ENCODE measurements at places on chromosomes 1 and 21.

DNA sequence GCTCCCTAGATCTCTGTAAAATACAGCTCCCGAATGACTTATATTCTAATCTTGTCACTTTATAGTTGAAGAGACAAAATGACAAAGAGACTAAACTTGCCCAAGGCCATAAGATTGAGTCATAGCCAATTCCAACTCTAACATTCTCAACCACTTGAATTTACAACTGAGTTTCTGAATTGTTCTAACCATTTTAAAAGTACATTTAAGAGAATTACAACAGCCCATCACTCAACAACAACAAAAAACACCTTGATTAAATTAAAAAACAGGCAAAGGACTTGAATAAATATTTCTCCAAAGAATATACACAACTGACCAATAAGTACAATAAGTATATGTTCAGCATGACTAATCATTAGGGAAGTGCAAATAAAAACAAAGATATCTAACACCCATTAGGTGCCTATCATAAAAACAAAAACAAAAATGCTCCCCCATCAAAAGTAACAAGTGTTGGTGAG is 8.7 kb upstream of the ADCY10 start:
- no peak for DNase-seq

DNA sequence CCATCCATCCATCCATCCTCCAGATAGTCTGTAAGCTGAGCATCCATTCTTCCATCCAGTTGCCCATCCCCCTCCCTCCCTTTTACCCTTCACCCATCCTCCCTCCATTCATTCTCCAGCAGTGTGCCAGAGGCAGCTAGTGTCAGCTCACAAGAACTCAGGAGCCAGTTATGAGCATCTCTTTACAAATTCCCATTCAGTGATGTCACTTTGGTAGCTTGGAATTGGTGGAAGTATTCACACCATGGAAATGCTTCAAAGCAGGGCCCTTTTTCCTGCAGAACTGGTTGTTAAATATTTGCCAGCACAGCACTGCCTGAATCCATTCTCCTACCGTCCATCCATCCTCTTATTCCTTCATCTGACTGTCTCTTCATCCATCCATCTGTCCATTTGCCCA is 72.5 kb downstream of the ARHGEF10L start:
- DNase-seq: no peak

DNA sequence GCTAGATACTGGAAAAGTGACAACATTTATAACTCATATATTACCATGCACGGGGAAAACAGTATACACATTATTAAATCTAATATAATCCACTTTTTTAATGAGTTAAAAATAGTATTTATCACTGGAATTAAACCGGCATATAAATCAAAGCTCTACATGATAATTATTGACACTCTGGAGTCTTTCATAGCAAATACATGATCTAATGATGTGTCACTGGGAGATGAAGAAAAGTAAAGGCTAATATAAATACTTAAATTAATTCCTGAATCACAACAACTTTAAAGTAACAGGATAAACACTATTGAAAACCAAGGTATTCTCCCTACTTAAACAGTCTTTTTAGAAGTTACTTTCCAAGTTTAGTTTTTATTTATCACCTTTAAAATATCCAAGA is 52.4 kb upstream of the ASPM start:
- DNase-seq: no peak

- no peak for DNase-seq
Measured at GRCh38 chr1:111605576-111605975, 14.0 kb upstream of the RAP1A start.

DNA sequence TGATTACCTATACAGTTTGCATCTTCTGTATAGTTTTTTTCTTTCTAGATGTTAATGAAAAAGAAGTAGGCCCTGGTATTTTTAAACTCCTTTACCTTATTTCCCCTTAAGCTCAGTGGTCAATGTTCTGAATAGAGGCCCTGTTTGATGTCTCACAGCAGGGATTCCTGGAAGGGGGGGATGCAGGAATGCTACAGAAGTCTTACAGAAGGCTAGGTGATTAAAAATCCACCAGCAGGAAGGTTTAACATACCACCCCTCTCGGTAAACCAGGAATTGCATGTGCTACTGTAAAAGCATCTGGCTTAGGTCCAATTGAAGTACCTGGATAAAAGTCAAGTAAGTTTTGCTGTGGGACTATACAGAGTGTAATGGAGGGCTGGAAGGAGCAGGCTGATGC is 78.3 kb downstream of the NOS1AP start:
- DNase-seq: no peak

DNA sequence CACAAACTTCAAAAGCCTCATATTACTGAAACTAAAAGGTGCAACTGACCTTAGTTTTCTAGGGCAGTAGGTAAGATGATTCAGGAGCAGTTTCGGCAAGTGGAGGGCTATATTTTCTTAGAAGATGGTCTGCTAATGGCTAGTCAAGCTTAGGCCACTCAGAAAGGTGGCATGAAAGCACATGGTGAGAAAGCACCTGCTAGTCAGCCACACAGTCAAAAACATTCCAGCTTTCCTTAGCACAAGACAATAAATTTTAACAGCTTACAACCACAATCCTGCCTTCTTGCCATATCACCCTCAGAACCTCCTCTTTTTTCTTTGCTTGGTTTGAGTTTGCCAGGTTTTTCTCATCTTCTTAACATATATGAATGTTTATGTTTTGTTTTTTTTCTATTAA is 81.1 kb upstream of the SLFNL1 start:
- no peak for DNase-seq

DNA sequence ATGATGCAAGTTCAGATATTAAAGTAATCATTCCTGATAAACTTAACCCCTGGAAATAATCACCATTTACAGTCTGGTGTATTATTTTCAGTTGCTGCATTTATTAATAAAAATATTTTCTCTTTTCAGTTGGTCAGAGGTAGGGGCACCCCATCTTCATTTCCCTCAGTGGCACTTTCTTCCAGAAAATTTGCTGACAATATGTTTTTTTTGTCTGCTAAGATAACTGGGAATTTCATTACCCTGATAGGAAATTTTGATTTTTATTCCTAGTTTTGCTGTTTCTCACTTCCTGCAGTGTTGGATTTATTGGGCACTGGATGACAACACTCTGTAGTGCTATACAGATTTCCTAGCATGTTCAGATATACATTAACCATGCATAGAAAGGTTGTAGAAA is 33.1 kb upstream of the APOBEC4 start:
- DNase-seq: no peak

DNA sequence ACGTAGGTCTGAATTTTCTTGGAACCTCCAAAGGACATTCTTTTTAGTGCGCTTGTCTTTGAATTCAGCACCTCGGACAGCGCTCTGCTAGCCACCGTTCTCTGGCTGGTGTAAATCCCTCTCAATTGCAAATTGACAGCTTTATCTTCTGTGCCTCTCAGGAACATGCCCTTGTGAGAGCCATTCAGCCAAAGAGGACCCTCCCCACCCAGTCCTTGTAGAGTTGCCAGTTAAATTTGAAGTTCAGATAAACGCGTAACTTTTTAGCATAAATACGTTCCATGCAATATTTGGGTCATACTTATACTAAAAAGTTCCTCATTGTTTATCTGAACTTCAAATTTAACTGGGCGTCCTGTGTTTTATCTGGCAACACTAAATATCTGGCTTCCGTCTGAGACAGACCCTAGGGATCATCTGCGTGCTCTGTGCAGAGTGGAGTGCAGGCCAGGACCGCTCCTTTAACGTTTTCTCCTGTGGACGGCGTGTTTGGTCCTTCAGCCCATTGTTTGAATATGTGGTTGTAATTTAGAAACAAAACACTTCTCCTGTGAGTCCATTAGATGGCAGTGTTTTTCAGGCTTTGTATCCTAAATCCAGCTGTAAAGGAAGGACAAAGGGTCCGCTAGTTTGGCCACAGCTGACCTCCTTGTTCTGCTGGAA is 7.0 kb downstream of the KCNAB2 start:
- DNase-seq: peak; percentile 17

DNA sequence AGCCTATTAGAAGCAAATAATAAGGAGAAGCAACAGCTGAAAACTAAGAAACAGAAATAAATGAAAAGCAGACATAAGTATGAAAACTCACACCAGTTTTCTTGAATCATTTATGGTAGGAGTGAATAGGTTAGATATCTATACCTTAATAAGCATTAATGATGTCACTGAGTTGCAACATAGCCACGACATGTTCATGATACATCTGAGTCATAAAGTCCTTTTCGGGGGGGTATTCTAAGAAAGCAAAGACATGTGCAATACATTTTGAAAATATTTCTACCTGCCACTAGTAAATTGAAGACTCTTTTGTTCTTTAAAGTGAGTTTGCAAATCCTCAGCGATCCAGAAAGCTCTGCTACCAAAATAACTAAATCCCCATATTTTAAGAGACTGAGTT is 7.2 kb downstream of the CD34 start:
- DNase-seq: no peak

DNA sequence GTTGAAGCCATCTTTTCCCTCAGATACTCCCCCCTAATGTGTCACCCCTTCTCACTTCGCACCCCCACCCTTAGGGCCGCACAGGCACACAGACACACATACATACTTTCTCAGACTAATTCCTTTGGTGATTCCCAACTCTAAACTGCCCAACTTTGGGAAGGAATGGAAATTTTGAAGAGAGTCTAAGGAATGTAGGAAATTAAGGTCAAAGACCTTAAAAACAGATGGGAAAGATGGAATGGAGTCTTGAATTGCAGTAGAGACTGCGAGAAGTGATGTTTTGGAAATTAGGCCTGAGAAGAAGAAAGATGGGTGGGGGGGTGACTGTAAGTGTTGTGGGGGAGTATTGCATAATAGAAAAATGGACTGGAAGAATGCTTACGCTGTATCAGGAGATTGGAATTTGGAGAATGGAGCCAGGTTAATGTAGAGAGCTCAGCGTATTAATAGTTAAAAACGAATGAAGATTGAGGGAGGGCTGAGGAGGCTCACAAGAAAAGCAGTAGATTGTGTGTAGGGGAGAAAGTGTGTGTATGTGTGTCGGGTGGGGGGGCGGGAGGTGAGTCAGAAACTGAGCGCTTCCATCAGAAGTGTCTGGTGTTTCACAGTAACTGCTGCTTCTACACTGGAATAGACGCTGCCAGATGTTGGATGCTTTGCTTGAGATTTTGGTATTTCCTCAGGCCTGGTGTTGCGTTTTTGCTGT is 1.7 kb downstream of the PIP5K1A start:
- no peak for DNase-seq
